ENCODE measurements at places on chromosomes 5 and 9. TPM values are rescaled to one million over a fixed set of nuclear protein-coding genes. Genes with fewer than 3 reads are reported as not detected.

NR2F1-AS1 gene
- total RNA-seq, result 33.6 TPM

ABLIM3 gene
- total RNA-seq, result 48.1 TPM

BRD8 gene
- 38.5 TPM for total RNA-seq

VCAN gene
- 190 TPM for total RNA-seq

TLX3 gene
- total RNA-seq, result not detected

FOXD4L4 gene
- total RNA-seq, result 0.26 TPM

ANKRD34B gene
- total RNA-seq, result not detected

ZDHHC12 gene
- total RNA-seq, result 39.0 TPM

FCN2 gene
- total RNA-seq, result not detected

SPATA31C1 gene
- not detected for total RNA-seq

PCDHGB3 gene
- 5.8 TPM for total RNA-seq

FAM240B gene
- total RNA-seq, result not detected

ATP6V0E1 gene
- 293 TPM for total RNA-seq

ABCA1 gene
- 75.2 TPM for total RNA-seq

DMRT2 gene
- total RNA-seq, result not detected

CDKN2A gene
- total RNA-seq, result 10.8 TPM

Measured in fibroblast of lung (primary cell).